ENCODE measurements at places on chromosomes 12 and 14.

DNA sequence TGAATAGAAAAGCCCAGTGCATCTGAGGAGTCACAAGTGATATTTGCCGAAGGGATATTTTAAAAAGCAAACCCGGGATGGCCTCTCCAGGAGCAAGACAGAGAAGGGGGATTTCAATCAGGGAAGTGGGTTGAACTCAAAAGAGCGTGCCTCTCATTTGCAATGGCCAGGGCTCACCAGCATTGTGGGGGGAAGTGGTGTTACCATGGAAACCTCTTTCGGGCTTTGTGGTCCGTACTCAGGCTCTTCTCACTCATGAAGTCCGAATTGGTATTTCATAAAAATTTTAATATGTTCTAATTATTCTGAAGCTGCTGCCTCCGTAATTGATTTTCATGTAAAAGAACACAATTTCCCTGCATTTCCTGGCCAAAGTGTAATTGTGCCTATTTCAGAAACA lies 79.8 kb downstream of the SLC15A4 start:
- no peak for DNase-seq

- DNase-seq, result no peak
Measured at GRCh38 chr12:5458229-5459050, 26.5 kb downstream of the NTF3 start.

- DNase-seq, result no peak
Measured at GRCh38 chr12:131103669-131104462, 150.2 kb downstream of the ADGRD1 start.

DNA sequence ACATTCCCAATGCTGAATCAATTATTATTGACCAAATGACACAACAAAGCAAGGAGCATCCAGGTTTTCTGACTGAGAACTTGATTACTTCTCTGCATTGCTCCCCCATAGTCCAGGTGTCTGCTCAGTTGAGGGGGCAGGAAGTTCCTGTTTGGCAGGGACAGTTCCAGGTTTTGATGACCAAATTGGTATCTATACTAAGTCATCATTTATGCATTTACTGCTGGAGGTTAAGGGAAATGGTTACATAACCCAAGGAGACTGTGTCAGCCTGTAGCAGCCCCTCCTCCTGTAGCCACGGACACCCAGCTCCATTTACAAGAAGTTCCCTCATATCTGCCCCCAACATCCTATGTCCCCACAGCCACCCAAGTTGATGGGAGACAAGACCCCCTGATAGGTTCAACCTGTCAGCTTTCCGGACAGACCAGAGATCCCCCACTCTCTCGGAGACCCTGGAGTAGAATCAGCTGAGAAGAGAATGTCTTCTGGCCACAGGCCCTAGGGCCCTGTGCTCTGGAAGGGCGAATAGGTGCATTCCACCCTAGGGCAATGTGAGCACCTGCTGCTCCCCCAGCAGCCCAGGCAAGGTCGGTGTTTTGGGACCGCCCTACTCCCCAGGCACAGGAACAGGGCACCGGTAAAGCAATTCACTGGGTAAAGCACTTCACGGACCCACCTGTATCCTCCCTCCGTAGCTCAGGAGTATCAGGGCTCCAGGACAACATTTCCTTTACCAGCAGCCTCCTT lies 23.6 kb downstream of the IRF2BPL start:
- no peak for DNase-seq

DNA sequence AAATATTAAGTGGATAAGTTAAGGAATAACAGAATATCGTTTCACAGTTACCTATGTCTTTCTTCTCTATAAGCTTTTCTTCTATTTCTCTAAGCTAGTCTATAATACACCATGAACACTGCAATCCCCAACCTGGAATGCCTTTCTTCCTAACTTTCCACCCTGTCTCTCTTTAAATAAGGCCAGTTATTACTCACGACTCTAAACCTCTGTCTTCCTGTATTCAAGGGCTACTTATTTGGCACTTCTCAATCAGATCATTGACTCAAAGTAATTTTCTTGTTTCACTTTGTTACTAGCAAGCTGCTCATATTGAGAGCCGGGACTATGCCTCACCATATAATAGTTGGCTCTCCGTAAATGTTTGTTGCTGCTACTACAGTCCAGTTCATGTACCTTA lies 13.5 kb downstream of the FERMT2 start:
- DNase-seq, result no peak
